ENCODE measurements at places on chromosomes 7 and 10.

GRCh38 chr10:72321248-72322029, 33.3 kb downstream of the DNAJB12 start:
- DNase-seq: no peak

DNA sequence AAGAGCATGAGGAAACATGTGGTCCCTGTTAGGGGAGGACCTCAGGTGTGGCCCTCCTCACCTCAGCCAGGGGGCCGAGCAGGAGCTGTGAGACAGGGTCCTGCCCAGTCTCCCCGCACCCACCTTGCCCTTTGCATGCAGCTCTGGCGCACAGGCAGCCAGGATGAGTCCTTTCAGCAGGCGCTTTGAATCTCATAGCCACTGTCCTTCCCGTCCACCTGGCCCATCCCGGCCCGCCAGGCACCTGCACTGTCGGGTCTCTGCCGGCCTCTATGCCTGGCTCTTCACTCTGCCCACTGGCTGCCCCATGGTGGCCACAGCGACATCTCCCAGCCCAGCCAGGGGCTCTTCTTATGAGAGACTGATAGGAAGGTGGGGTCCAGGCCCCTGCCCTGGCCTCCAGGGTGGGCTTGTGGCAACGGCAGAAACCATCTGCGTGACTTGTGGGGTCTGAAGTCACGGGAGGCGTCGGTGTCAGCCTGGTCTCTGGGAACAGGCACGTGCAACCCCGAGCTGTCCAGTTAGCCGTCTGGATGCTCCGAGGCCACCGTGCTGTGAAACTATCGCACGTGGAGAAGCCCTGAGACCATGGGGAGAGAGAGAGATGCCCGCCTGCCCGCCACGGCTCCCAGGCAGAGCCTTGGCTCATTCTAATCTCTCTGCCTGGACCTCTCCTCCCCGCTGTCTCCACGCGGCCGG, 37.4 kb downstream of the FOXL3 start:
- DNase-seq: no peak

DNA sequence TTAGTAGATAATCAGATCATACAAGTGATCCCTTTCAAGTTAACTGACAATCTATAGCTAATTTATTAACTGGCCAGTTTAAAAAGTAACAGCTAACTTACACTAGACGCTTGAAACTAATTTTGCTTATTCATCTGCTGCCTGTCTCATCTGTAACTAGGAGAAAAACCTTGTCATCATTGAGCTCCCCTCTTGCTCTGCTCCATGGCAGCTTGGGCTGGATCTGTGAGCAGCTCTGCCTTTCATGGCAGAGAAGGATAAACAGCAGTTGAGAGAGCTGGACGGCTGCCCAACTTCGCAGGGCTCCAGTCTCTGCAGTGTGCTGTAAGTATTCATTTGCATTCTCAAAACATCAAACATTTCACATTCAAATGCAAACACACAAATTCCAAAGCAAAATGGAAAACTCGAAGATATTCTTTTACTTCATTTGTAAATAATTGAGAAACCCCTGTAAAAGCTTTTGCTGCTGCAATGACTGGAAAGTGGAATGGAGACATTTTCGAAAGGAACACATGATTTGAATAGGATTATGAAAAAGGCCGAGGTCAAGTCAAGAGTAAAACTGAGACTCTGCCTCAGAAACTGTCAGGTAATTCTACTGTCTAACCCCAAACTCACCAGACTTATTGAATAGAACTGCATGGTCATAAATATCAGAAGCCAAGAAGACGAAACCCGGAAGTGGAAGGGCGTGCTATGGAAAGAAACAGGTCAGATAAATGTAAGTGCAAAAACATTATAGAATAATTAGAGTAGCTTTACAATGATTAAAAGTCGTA, 17.6 kb downstream of the SLC35B4 start:
- no peak for DNase-seq

DNA sequence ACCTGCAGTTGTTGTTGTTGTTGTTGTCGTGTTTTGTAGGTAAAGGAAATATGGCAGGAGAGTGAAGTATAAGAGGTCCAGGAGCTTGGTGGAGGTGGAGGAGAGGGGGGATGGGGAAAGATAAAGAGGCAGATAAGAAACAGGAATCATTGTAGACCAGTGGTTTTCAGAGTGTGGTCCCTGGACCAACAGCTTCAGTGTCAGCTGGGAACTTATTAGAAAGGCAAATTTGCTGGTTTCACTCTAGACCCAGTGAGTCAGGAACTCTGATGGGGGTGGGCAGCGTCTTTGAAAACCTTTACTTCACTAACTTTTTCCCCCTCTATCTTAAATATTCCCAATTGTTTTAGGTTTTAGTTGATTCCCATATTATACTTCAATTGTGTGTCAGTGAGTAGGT, 241.5 kb downstream of the AUTS2 start:
- no peak for DNase-seq

- no peak for DNase-seq
Measured at GRCh38 chr7:99762680-99763327, 21.2 kb downstream of the CYP3A4 start.

Measured in KG1 (cell line).